ENCODE measurements at places on chromosomes 16 and 17.

GRCh38 chr16:89412811-89413210, 77.5 kb downstream of the ANKRD11 start:
- no peak for DNase-seq

GRCh38 chr17:74180336-74180735, 23.1 kb upstream of the RPL38 start:
- DNase-seq = no peak

DNA sequence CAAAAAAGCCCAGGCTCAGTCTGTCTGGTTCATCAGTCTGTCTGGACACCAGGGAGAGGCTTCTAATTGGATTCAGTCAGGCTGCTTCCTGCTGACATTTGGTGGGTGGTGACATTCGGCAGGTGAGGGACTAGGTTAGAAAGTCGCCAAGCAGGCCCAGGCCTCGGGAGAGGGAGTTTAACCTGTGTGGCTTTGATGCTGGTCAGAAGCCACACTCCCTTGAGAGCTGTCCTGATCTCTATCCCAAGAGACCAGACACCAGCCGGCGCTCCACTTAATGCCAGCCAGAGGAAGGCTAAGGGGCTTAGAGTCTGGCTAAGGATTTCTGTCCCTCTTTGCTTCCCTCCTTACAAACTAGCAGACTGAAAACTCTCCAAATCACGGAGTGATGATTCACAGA, 135.0 kb downstream of the GSG1L start:
- no peak for DNase-seq

- DNase-seq = no peak
Measured at GRCh38 chr17:41513168-41513547, 5.5 kb downstream of the KRT15 start.

DNA sequence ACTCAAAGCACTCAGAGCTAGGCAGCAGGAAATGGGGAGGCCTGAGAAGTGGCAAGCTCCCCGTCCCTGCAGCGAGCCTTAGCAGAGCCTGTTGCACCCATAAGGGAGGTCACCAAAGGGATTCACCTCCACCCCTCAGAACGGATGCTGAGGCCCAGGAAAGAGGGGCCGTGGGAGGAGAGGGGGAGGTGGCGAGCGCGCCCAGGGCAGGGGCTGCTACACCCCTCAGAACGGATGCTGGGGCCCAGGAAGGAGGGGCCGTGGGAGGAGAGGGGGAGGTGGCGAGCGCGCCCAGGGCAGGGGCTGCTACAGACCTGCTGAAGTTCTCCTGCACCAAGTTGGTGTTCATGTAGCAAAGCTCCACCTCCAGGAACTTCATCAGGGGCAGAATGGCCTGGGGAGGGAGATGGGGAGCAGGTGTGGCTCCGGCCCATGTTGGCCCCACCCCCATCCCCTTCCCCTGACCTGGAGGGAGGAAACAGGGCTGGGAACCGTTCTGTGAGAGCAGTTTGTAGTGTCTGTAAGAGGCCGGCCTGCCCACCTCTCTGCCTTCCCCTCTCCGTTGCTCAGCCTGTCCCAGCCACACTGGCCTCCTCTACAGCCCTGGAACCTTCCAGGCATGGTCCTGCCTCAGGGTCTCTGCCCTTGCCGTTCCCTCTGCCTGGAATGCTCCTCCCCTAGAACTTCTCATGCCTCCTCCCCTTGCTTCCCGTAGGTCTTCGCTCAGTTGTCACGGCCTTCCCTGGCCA, 11.4 kb downstream of the UNC13D start:
- DNase-seq = no peak

- no peak for DNase-seq
Measured at GRCh38 chr17:80596760-80597608, 52.3 kb downstream of the RPTOR start.

- DNase-seq = no peak
Measured at GRCh38 chr17:14307560-14308024, 6.7 kb downstream of the HS3ST3B1 start.

DNA sequence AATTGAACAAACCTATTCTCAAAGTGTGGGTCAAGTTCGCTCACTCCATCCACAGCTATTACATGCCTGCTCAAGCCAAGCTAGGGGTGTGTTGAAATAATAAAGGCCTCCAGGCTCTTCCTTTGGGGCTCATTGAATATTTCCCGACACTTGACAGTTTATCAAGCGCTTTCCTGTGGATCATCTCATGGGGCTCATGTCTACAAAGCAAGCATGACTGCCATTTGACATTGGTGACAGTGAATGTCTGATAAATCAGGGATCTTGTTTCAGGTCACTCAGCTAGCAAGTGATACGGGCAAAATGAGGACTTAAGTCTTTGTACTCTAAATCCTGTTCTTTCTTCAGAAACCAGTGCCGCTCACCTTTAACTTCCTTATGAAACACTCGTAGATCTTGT, 542.6 kb downstream of the TOX3 start:
- no peak for DNase-seq

DNA sequence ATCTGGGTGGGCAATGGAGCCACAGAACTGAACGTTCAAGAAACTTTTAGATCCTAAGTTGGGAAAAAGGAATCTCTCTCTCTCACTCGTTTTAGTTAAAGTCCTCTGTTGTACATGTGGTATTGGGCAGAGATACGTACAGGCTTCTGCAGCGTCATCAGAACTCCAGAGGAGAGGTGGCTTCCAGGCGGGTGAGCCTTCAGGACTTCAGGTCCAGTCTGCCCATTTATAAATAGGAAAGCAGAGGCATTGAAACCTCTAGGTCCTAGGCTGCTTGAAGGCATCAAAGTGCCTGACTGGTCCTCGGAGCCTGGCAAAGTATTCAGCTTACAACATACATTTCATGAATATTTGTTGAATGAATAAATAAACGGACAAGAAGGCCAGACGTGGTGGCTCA, 8.1 kb upstream of the TNFRSF13B start:
- no peak for DNase-seq

DNA sequence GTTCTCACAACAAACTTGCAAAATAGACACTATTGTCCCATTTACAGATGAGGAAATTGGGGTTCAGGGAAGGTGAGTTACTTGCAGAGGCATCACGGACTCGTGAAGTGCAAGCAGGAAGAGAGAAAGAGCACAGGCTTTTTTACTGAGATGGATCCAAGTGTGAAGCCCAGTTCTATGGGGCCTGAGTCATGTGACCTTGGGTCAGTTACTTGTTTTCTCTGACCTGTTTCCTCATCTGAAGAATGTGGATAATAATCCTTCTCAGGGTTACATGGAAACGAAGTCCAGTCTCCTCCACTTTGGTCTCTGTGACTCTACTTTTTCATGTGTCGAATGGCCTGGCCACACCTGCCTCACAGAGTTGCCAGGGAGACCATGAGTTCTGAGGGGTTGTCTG, 134.4 kb downstream of the SPACA3 start:
- no peak for DNase-seq

DNA sequence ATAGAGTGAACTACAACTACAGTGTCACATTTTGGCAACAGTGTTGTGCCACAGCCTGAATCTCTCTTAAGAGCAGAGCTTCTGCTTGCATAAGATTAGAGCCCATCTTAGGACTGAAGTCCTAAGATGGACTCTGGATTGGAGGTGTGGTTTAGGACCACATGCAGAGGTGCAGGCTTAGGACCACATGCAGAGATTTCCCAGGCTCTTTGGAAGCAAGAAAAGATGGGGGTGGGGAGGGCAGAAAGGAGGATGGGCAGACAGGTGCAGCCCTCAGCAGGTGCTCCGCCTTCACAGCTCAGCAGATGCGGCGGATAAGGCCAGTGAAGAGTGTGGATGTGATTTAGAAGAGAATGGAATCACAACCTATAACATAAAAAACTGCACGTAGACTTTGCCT, 128.7 kb downstream of the TANGO6 start:
- DNase-seq = no peak

GRCh38 chr17:73589363-73589980, 54.8 kb downstream of the SDK2 start:
- DNase-seq = no peak

DNA sequence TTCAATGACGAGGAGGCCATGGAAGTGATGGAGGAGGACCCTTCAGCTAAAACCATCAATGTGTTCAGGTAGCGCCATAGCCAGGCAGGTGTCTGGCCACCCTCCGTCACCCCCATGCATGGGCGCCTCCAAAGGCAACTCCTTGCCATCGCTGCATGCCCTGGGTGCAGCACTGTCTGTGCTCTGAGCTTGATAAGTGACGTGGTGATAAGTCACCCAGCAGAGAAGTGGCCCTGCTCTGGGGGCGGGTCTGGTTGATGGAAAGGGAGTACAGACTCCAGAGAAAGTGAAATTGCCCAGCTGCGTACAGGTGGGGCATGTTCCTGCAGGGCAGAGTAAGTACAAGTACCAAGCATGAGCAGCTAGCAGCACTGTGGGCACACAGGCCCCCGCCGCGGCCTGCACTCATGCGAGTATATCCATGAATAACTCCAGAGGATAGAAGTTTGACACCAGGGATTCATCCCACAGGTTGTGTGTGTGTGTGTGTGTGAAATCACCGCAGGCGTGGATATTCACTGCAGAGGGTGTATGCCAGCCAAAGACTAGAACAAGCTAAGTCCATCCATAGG, 13.1 kb downstream of the DNAI2 start:
- no peak for DNase-seq

GRCh38 chr17:12917399-12917798, 100.4 kb downstream of the ELAC2 start:
- no peak for DNase-seq

GRCh38 chr16:11181899-11182279, 74.1 kb downstream of the SOCS1 start:
- DNase-seq = peak; percentile 10

DNA sequence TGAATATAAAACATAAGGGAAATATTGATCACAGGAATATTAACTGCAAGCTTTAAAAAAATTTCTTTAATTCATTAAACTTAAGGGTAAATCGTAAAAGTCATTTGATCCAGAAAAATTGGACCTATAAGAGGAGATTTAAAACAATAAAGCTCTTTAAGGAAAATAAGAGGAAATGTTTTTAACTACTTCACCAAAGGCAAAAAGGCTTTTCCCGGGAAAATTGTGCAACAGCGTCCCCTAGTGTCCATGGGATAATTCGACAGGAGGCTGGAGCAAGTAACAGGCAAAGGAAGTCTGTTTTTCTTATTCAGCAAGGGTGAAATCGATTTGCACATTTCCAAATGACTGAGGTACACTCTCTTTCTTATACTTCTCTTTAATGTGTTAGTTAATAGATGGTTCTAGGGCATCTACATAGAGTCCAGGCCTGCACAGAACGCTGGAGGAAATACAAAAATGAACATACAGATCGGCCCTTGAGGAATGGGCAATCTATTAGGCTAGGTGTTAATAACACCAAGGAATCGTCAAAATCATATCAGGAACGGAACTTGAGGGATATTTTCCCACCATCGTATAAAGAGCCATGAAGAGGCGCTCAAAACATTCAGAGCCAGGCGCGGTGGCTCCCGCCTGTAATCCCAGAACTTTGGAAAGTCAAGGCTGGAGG, 61.4 kb downstream of the ZNF18 start:
- DNase-seq = peak; percentile 13

DNA sequence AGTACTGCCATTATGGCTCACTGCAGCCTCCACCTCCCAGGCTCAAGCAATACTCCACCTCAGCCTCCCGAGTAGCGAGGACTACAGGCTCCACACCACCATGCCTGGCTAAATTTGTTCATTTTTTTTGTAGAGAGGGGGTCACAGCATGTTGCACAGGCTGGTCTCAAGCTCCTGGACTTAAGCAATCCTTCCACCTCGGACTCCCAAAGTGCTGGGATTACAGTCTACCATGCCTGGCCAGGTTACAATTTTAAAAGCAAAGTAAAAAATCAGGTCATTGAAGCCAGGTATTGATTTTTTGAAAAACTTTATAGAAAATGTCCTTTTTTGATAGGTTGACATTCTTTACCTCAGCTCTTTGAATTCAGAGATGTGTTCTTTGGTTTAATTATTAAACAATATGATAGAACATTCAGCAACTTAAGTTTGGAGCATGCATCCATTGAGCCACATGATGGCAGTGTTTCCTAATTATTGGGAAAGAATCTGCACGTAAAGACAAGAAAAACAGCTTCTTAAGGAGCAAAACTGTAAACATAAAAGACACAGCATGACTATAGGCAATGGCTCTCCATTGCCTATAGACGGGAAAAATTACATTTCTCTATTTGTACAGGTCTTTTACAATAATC, 1.7 kb upstream of the SLC16A11 start:
- no peak for DNase-seq

GRCh38 chr17:79341222-79341780, 266.7 kb downstream of the ENGASE start:
- no peak for DNase-seq

GRCh38 chr17:78378225-78379130, at the start of gene PGS1:
Gene PGS1 (plus strand): TSS chr17:78378649. CDS start chr17:78378666, 17 bp downstream.
- peak; percentile 49 for DNase-seq

DNA sequence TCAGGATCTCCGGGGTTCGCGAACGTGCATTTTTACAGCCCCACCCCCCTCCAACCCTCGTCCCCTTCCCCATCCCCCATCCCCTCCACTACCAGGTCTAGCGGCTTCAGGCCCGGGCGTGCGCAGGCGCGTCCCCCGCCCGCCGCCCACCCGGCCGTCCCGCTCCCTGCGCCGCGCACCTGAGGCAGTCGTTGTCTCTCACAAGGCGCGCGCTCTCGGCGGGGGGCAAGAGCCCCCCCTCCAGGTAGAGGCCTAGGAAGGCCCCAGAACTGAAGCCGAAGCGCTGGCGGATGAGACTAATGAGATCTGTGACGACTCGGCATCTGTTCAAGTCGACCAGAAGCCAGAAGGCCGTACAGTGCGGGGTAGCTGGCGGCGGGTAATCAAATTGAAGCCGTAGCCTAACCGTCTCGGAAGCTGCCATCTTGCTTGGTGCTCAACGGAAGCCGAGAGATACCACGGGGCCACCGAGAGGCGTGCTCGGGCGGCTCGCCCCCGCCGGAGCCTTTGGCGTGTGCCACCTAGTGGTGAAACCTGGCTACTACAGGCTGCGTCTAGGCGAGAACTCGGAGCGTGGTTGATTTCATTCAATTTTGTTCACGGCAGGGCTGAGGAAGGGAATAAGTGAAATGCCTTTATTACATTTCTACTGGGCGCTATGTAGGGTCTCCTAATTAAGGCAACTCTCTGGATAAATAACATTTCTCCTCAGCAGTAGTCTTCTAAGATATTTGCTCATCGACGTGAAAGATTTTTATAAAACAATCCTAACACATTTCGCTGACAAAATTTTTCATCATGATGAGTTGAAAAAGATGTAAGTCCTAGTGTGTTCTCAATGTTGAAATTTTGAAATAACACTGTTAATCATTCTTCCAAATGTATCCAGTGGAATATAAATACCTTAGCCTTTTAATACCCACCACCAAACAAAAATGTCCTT, at the start of gene COIL:
Gene COIL, minus strand, starts transcription at position 455 of the 943 bp plus-strand sequence. Its CDS starts 31 bp downstream, at position 424.
- DNase-seq = peak; percentile 93

- no peak for DNase-seq
Measured at GRCh38 chr16:263944-264343, 11.8 kb downstream of the RGS11 start.

DNA sequence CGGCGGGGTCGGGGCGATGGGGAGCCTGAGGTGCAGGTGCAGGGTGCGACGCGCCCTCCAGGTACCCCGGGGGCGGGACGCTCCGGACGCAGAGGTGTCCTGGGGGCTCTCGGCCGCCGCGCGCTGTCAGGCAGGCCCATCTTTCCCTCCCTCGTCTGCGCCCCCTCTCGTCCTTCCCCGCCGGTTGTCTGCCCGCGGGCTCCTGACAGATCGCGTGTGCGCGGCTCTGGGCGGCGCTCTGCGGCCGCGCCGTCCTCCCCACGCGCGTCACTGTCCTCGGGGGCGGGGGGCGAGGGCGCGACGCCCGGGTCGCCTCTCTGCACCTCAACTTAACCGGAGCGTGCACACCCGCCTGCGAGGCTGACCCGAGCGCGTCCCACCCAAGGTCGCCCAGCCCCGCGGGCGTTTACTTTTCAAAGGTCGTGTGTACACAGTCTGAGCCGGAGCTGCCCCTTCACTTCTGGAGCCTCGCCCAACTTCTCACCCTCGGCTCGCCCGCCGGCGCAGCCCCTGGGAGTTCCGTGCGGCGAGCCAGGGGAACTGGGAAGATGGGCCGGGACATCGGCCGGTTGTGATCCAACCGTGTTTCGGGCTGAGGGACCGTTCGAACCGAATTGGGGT, 512 bp downstream of the AKAP1 start:
- peak; percentile 62 for DNase-seq

Data from substantia nigra (tissue), 51 donors.